Thyroid gland (tissue), 4 donors: ENCODE measurements at places on chromosomes 2 and 18. TPM values are rescaled to one million over a fixed set of nuclear protein-coding genes. Genes with fewer than 3 reads are reported as not detected.
A peak's percentile ranks its signal among the peaks of the same experiment; 100 is the strongest.

Gene FAM210A
- 13.0 TPM for total RNA-seq

- peak; percentile 27 for DNase-seq
Measured at GRCh38 chr18:59051470-59052165, 88.1 kb upstream of the SEC11C start.

DNA sequence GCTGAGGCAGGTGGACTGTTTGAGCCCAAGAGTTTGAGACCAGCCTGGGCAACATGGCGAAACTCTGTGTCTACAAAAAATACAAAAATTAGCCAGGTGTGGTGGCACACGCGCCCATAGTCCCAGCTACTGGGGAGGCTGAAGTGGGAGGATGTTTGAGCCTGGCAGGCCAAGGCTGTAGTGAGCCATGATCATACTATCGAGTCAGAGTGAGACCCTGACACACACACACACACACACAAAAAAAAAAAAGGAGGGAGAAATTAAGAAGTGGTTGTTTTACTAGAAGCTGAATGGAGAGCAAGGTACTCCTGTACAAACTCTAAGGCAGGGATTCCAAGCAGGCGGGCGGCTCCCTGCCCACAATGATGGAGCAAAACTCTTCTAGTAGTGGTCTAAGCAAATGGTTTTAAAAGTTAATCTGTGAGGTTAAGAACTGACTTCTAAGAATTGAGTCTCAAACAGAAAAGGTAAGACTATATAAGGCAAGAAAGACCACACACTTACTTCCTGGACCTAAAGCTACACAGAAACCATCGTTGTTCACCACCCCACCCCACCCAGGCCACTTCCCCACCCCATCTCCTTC is 2.6 kb downstream of the ANKRD44 start:
- DNase-seq: no peak

DNA sequence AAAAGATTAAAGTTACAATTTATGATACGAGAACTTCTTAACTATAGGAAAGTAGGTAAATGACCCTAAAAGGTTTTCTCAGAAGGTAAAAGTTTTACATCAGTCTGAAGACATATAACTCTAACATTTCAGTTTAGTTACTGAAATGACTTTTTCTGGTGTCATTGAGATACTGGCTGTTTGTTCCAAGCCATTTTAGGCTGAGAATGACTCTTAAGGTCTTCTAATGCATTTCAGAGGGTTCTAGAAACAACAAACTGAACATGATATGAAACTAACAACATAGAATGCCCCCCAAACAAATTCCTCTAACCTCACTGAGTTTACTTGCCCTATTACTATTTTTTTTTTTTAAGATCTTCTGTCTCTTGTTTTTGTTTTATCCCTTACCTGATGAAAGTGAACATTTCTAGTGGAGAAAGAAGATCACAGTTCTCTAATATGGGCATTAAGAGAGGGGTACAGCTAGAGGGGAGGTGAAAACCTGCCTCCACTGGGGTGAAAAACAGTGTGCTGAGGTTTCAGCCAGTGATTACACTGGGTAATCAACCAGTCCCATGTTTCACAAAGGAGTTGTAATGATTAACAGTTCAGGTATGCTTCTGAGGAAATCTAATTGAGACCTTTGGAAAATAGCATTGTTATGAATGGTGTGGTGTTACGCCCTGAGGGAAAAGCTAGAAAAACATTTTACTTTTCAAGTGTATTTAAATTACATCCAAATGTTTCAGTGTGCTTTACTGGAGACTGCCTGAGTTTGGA is 11.2 kb downstream of the NABP1 start:
- DNase-seq: no peak

DNA sequence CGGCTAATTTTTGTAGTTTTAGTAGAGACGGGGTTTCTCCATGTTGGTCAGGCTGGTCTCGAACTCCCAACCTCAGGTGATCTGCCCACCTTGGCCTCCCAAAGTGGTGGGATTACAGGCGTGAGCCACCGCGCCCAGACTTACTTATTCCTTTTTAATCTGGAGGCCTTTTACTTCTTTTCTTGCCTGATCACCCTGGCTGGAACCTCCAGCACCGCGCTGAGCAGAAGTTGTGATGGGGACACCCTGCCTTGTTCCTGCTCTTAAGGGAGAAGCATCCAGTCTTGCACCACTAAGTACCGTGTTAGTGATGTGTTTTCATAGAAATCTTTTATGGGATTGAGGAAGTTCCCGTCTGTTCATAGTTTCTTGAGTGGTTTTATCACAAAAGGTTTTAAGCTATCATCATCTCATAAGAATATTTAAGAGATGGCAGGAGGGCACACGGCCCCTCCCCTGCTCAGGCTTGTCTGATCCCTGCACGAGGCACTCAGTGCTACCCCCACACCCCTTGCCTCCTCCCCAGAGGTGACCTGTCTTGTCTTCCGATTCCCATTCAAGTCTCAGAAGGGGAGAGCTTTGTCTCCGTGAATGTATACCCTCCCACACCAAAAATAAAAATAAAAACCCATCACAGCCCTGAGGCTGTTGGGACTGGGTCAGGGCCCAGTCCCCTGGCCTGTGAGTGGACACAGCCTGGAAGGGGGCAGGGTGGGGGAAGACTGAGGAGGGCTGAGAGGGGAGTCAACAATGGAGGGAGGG is 65.3 kb upstream of the SMAD7 start:
- DNase-seq: no peak

Gene ZNF804A
- total RNA-seq: 1.2 TPM

DNA sequence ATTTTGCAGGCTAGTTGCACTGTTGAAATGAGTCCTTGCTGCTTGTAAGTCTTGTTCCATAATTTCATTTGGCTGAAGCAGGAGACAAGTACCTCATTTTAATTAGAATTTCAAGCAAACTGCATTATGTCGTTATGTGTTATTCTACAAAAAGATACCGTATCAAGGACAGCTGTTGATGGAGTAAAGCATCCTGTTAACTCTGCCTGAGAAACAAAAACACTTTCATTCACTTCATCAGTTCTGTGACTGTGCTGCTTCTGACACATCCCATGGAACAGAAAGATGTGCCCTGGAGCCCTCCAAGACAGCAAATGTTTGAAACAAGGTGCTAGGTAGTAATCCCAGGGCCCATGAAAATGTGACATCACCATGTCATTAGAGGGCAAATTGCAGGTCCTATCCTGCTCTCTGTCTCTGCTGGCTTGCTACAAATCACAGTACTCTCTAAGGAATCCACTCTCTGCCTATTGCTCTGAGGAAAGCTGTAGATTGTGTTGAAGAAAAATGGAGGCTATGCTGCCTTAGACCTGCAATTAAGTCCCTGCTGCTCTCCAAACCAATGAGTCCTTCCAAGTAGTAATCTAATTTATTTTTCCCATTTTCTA is 209.7 kb upstream of the PARD3B start:
- no peak for DNase-seq

DNA sequence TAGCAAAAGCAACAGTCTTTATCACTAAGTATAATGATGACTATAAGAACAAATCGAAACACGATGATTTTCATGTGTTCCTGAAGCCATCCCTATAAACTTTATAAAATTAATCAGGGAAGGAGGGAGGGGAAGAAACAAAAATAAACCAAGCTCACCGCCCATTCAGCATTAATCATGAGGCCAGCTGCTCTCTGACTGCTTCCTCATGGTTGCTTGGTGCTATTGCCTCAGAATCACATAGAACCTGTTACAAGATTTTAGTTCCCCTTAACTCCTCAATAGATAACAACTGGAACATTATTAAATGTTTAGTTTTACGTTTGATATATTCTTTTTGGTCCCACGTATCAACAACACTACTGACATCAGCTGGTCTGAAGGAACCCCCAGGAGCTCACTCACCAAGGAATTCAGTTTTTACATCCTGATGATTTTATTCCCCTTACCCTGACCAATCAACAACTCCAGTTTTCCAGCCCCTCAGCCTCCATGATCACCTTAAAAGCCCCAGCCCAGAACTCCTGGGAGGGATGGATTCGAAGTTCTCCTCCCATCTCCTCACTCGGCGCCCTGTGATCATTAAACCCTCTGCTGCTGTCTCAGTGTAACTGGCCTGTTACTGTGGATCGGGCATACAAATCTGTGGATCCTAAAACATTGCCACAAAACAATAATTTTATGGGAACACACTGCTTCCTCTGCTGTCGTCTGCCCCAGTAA is 10.6 kb upstream of the HNRNPLL start:
- no peak for DNase-seq

GRCh38 chr2:9791711-9792110 is 51.6 kb upstream of the TAF1B start:
- DNase-seq: no peak

DNA sequence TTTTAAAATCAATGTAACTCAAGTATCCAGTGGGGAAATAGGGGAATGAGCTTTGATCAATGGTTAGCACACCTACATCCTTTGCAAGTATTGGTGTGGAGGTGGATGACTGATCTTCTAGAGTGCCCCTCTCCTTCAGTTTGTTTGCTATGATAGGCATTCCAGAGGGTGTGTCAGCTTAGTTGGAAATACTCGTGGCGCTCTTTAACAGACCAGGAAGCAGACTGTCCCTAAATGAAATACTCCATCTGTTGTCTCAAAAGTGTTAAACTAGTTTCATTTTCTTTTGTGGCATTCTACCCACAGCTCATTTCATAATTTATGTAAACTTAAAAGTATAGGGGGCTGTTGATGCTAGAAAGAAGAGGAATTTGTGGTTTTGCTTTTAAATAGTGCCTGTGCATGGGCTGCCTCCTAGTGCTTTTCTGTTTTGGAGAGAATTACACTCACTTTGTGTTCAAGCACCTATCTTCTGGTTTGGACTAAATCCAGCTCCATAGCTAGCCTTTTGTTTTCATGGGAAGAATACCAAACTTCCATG is 66.2 kb downstream of the STAT1 start:
- peak; percentile 32 for DNase-seq

DNA sequence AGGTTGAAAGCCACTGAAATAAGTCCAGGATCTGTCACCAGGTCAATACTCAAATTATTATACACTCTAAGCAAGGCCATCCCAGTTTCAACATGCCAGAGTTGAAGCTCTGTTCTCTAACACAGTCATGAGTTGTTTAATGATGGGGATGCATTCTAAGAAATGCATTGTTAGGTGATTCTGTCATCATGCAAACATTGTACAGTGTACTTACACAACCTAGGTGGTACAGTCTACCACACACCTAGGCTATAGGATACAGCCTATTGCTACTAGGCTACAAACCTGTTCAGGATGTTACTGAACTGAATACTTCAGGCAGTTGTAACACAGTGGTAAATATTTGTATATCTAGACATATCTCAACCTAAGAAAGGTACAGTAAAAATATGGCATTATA is 162.2 kb downstream of the BAZ2B start:
- no peak for DNase-seq

Gene ATP5F1A
- total RNA-seq: 680 TPM

Gene PLA2R1
- 86.0 TPM for total RNA-seq

GRCh38 chr2:150480971-150481830 is 6.3 kb downstream of the RND3 start:
- no peak for DNase-seq

- no peak for DNase-seq
Measured at GRCh38 chr2:239636808-239637207, 236.0 kb upstream of the HDAC4 start.

DNA sequence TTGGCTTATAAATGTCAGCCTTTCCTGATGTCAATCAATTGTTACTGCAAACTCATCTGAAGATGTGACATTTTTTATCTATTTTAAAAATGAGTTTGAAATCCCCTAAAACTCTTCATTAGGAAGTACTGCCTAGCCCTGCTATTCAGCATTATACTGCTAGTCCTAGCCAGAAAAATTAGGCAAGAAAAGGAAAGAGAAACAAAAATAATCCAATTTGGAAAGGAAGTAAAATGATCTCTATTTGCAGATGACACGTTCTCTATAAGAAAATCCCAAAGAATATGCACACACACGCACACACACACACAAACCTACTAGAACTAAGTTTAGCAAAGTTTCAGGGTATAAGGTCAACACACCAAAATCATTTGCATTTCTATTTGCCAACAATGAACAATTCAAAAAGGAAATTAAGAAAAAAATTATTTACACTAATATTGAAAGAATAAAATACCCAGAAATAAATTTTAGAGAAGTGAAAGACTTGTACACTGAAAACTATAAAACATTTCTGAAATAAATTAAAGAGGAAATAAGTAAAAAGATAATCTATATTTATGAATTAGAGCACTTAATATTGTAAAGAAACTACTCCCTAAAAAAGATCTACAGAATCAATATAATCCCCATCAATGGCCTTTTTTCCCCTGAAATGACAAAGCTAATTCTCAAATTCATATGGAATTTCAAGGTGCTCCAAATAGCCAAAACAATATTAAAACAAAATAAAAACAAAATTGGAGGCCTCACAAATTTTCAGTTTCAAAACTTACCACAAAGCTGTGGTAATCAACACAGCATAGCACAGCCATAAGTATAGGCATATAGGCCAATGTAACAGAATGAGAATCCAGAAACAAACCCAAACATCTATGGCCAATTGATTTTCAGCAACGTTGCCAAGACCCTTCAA is 433.7 kb upstream of the TRIB2 start:
- DNase-seq: no peak

- DNase-seq: peak; percentile 23
Measured at GRCh38 chr2:20148923-20149702, 75.8 kb downstream of the SDC1 start.

DNA sequence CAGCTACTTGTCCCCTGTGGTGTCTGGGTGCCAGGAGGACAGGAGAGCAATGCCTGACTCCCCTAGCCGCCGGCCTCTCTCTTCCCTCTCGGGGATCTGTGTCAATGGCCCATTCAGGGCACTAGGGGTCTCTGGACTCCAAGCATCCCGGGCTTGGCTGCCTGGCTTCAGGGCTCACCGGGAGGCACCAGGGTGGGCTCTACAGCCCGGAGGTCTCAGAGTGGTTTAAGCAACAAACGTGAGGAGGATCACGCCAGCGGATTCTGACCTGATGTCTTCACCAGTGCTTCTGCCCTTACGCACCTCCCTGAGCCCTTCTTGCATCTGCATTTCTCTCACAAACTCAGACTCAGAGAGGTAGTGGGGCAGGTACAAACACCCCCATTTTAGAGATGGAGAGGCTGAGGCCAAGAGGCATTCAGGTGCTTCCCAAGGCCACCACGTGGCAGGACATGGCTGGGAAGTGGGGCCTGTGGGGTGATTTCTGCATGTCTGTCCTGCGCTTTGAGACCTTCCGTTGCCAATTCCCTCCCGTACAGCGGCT is 243.0 kb downstream of the CELF4 start:
- DNase-seq: peak; percentile 41

- DNase-seq: no peak
Measured at GRCh38 chr18:66623821-66624220, 19.9 kb upstream of the CDH19 start.

Gene HDAC4
- 38.9 TPM for total RNA-seq

GRCh38 chr2:99852956-99853355 is 289.4 kb downstream of the AFF3 start:
- no peak for DNase-seq
